NCI-H2081 treated with DMSO at 0.1 percent for 48 hours (cell line): ENCODE measurements at places on chromosomes 11 and 22.

DNA sequence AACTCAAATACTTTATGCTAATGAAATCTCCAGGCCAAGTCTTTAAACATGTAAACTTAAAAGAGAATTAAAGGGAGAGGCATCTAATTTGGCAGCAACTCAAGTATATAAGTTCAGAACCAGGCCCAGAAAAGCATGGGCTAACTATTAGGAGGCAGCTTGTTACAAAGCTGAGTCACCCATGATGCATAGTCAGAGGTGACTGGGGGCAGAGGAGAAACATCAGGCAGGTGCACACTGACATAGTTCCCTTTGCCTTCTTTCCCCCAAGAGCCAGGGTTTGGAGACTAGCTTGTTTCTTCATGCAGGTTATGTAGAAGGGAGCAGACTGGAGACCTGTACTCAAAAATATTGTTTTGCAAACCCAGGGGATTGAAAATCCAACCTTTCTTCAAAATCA, 619.0 kb downstream of the SOX6 start:
- DNase-seq: no peak

DNA sequence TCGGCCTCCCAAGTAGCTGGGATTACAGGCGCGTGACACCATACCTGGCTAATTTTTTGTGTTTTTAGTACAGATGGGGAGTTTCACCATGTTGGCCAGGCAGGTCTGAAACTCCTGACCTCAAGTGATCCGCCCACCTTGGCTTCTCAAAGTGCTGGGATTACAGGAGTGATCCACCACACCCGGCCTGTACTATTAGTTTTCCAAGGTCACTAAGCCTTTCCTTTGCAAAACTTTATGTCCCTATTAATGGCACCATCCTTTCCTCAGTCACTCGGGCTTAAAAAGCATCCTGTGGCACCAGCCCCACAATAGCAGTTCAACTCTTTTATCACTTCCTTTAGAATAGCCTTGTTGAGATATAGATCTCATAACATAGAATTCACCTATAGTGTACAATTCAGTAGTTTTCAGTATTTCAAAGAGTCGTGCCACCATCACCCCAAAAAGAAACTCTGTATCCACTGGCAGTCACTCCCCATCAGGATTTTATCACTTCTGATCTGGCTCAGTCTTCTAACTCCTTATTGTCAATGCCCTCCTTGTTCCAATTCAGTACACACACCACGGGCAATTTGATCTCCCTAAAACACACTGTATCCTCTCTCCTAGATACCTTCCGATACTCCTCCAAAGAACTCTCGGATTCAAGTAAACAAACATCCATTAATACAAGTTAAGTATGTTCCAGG, 921 bp upstream of the BCL2L13 start:
- DNase-seq: no peak

- DNase-seq: no peak
Observed at GRCh38 chr22:24969560-24970301, 17.2 kb downstream of the KIAA1671 start.

DNA sequence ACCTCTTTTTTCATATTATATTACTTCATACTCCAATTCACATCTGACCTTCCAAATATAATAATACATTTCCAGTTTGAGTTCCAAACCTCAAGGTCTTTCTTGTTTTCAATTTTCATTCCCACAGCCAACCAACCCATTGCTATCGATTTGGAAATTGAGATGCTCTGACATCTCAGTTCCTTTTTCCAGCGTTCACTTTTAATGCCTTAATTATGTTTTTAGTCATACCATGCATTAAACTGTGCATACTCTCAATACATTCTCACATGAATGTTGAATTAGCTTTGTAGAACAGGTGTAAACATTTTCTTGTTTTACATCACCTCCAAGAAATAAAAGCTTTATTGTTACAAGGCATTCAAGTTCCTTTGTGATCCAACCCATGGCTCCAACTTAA, 294.2 kb upstream of the ANO3 start:
- no peak for DNase-seq
